Activated naive CD8-positive, alpha-beta T cell treated with anti-CD3 and anti-CD28 coated beads, Interleukin-2, amount 10 ng/mL, durations not matched to agents 7 days and 5 days (primary cell): ENCODE measurements at places on chromosomes 5 and 9. TPM values are rescaled to one million over a fixed set of nuclear protein-coding genes. Genes with fewer than 3 reads are reported as not detected.

SH3PXD2B gene
- total RNA-seq, result 0.42 TPM

PPP3R2 gene
- not detected for total RNA-seq

CHSY3 gene
- not detected for total RNA-seq

NPR2 gene
- total RNA-seq, result 13.5 TPM

TRIM52 gene
- 43.5 TPM for total RNA-seq

NDUFS4 gene
- total RNA-seq, result 47.4 TPM

TSSK1B gene
- total RNA-seq, result not detected

DAB2 gene
- 2.9 TPM for total RNA-seq

ACTBL2 gene
- total RNA-seq, result not detected

PDE6A gene
- not detected for total RNA-seq
